ENCODE measurements at places on chromosomes 7 and 10.

DNA sequence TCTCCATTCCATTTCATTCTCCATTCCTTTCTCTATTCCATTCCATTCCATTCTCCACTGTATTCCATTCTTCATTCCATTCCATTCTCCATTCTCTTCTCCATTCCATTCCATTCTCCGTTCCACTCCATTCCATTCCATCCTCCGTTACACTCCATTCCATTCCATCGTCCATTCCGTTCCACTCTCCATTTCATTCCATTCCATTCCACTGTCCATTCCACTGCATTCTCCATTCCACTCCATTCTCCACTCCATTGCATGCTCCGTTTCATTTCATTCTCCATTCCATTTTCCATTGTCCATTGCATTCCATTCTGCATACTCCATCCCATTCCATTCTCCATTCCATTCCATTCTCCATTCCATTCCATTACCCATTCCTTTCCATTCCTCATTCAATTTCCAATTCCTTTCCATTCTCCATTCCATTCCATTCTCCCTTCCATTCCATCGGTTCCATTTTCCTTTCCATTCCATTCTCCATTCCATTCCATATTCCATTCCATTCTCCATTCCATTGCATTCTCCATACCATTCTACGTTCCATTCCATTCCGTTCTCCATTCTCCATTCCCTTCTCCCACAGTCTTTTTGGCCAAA lies 78.3 kb downstream of the NSUN6 start:
- DNase-seq: no peak

DNA sequence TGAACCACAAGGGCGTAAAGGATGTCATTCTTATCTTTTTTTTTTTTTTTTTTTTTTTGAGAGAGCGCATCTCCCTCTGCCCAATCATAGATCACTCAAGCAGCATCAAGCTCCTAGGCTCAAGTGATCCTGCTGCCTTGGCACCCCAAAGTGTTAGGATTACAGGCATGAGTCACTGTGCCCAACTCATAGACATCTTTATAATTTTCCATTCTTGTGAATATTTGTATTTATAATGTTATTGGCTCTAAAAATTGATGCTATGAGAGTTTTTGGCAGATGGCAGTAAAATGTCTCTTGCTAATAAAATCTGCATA lies 128.7 kb downstream of the AKR1D1 start:
- no peak for DNase-seq

DNA sequence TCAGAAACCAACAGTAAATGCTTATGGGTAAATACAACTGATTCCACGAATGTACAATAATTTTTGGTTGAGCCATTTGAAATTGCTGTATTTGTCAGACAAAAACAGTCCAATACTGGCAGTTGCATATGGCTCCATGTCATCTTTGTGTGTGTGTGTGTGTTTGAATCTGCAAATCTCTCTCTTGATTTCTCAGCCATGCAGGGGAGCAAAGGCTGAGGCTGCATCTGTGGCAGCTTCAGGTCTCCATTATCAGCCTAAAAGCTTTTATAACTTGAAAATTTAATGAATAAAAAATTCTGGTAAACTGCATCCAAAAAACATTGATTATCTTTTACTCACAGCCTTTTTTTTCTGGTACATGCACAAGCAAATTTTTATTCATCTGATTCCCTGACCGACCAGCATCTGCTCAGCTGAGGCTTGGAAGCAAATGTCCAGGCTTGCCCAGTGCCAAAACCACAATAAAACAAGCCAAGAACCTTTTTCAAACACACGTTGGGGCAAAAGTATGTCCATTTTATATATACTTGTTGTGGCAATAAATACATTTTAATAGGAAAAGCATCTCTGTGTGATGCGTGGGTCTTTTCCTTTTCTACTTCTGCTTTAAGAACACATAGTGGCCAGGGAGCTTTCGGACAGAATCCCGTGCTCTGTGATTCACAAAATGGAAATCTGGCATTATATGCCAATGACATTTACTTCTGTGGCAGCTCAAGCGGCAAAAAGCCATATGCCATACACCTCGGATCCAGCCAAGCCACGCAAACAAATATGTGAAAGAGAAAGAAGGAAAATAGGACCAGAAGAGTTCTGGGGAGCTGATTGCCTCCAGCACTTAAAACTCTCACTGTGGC lies 275.6 kb upstream of the AOAH start:
- DNase-seq: no peak

GRCh38 chr10:94038024-94038423 lies 44.3 kb downstream of the PLCE1 start:
- DNase-seq: peak; percentile 64

DNA sequence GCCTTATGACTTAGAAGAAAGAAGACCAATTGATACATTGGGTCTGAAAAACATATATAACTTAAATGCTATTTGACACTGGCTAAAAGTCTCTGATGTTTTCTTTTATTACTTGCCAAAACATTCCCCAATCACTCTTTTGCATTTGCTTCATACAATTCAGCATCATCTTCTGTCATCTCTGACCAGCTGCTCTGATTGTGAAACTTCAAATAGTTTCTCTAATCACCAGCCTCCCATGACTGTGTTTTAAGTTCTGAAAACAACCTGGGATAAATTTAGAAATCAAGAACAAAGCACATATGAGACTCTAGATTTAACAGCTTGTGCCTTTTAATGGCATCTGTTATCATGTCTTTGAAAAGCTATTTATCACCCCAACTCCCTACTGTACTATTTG lies 208.4 kb upstream of the KCND2 start:
- DNase-seq: peak; percentile 54

- DNase-seq: no peak
These were observed 930 bp upstream of the HOXA10 start for GRCh38 chr7:27174874-27175625.

GRCh38 chr7:116630932-116631671 lies 40.9 kb upstream of the MET start:
- DNase-seq: peak; percentile 69

- DNase-seq: peak; percentile 18
These were observed 191.9 kb downstream of the CDK14 start for GRCh38 chr7:90788052-90788451.

DNA sequence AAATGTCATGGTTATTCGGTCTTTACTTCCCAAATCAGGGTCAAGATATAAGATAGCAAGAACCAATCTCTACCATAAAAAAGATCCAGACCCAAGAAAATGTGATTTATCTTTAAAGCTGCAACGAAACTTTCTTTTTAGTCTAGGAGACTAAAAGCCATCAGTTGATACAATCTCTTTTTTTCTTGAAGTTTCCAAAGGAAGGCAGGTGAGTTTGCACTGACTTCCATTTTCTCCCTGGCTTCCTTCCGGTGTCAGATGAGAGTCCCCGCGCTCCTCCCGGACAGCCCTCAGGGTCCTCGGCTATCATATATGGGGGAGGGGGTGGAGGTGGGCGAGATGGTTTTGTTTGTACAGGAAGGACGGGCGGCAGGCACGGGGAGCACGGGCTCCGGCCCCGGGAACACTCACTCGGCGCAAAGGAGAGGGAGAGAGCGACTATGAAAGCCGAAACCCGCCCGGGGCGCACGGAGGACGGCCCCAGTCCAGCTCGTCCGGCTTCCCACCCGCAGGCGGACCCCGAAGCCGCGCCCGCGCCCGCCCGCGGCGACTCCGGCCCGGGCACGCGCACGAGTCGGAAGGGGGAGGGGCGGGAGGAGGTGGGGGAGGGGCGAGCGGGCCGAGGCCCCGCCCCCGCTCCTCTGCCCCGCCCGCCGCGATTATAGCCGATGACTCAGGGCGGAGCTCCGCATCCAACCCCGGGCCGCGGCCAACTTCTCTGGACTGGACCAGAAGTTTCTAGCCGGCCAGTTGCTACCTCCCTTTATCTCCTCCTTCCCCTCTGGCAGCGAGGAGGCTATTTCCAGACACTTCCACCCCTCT lies at the start of gene BAG3:
Gene BAG3, plus strand, starts transcription at position 689 of the 822 bp plus-strand sequence. CDS start 296 bp downstream, outside the sequence.
- peak; percentile 90 for DNase-seq

DNA sequence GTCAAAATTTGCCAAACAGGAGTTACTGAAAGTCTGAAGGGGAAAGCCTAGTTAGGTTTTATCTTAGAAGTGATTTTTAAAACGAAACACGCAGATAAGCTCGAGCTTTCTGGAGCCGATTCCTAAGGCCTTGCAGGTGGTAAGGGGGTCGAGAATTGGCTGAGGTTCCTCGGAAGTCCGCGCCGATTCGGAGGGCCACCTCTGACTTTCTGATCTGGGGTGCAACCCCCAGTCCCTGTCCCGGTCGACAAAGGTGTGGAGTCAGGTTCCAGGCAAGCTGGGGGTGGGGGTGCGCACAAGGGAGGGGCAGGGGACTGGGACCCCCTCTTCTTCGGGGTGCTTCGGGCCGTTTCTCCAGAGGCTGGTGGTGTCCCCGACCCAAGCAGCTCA lies 701 bp upstream of the CUL1 start:
- DNase-seq: no peak

DNA sequence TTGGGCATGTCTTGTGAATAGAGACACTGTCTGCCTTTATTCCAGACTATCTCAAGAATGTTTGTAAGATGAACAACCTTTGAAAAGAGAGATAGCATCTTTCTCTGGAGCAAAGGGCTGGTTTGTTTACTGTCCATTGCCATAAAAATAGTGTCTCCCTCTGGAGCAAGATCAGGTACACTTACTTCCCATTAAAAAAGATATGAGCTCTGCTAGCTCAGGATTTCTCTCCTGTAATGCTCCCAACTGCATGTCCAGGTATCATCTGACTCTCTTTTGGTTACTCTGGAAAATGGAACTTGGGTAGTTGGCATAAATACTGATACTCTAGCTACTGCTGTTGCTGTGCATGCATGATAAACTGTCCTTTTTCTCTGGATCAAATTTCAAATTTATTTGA lies 381.1 kb downstream of the TFEC start:
- no peak for DNase-seq

DNA sequence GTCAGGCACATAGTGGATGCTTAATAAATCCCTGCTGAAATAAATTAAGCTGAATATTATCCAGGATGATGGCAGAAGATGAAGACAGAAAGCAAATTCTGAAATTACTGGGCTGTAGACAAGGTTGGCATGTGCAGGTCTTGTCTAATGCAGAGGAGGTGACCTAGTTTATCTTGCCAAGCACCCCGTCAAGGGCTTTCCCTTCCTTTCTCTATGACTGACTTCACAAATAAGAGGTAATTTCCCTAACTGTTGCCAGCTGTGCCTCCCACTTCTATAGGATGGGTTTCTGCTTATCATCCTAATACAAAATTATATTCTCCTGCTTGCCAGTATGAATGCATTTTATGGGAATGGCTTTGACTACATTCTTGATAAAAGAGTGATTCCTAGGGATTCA lies 38.0 kb downstream of the LHFPL3 start:
- no peak for DNase-seq

GRCh38 chr7:157357129-157358040 lies 20.6 kb downstream of the DNAJB6 start:
- no peak for DNase-seq

DNA sequence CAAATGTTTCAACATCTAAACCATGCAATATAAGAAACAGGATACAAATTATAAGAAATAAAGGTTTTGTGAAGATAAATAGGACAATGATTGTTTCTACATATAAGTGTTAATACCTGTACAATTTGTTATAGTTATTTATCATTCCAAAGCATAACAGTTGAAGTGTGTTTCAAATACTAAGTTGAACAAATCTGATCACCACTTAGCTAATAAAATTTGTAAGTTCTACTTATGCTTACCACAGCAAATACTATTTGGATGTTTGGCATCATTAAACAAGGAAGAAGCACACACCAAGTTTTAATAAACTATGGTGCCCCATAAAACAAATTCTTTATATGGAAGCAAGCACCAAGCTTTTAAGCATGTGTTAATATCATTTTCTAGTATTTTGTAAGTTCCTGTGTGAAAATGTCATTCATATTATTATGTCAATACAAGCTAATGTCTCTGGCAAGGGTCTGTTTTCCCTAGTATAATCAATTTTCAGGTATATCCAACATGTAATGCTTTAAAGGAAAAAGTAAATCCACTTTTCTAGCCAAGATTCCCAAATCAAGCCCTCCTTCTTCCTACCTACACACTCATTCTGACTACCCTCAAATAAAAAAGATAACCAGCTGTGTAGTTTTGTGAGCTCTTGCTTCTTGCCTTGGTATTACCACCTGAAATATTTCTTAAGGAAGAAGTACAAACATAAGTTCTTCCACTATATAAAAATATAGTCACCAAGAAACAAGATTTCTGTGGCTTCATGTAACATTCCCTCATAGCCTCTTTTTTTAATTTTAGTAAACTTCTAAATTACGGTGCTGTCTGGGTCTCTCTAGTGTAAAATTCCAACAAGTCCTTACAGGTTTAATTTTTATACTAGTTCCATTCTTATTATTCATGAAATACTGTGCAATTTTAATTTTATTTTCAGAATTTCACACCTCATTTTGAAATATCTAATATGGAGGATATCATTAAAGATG lies 9.2 kb downstream of the SKAP2 start:
- DNase-seq: no peak

- DNase-seq: no peak
These were observed 10.7 kb upstream of the ACTA2 start for GRCh38 chr10:88963318-88963717.

- DNase-seq: no peak
These were observed 17.3 kb downstream of the TPK1 start for GRCh38 chr7:144818511-144818910.

DNA sequence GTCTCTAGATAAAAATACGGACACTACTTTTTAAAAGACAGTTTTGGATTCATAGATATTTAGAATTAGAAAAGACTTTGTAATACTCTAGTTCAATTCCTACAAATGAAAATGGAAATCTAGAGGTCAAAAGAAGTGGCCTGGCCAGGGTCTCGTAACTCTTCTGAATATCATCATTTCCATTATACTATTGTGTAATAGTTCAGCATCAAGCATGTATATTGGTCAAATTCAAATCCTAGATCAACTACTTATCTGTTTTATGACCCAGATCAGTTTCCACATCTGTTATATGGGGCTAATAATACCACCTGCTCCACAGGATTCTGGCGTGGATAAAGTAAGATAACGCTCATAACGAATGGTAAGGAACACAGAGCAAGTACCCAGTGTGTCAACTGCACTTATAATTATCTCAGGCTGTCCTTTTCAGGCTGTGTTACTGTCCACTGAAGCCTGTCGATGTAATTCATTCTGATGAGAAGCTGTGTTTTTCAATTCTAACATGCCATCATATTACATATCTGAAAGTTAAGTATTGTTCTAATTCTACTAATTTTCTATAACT lies 54.3 kb downstream of the ARHGAP21 start:
- DNase-seq: no peak

DNA sequence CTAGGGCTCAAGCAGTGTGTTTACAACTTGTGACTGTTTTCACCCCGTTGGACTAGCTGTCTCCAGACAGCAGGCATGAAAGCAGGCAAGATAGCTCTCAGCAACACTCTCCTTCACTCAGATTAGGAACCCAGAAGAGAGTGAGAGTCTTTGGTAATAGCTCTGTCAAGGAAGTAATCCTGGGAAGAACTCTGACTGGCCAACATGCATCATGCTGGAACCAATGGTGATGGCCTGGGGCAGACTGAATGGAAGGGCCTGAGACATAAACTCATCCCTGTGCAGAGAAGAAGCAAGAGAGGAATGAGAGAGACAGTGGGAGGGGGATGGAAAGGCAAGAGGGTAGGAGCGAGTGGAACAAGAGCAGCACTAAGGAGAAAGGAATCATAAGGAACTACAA lies 48.9 kb downstream of the AKR1D1 start:
- no peak for DNase-seq
